ENCODE measurements at places on chromosomes 2 and 18. TPM values are rescaled to one million over a fixed set of nuclear protein-coding genes. Genes with fewer than 3 reads are reported as not detected.

Gene ALPI
- polyA plus RNA-seq, result not detected

Gene PRKCE
- polyA plus RNA-seq, result 20.4 TPM

Gene ACOXL
- polyA plus RNA-seq, result not detected

Gene CD302
- polyA plus RNA-seq, result 5.1 TPM

Gene TWIST2
- 10.2 TPM for polyA plus RNA-seq

Gene AGFG1
- 42.3 TPM for polyA plus RNA-seq

Gene FOXD4L1
- polyA plus RNA-seq, result 0.13 TPM

Gene LYG2
- polyA plus RNA-seq, result not detected

Gene DSG4
- polyA plus RNA-seq, result not detected

- no peak for DNase-seq
Observed at GRCh38 chr2:56192664-56193305, 9.0 kb downstream of the CCDC85A start.

DNA sequence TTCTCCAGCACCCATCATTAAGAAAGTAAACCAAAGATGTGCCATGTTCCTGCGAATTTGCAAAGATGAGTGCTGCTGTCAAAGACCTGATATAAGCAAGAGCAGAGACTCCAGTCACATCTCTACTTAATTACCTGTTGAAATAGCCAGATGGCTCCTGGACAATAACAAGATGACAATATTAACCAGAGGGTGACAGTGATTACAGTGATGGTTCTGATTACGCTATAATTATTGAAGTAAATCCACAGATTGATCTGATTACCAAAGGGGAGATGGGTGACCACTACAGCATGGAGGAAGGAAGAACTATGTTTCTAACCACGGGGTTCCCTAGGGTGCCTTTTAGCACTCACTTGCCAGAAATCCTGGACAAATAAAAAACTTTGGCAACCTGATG, 36.5 kb upstream of the AFF3 start:
- DNase-seq, result peak; percentile 72

DNA sequence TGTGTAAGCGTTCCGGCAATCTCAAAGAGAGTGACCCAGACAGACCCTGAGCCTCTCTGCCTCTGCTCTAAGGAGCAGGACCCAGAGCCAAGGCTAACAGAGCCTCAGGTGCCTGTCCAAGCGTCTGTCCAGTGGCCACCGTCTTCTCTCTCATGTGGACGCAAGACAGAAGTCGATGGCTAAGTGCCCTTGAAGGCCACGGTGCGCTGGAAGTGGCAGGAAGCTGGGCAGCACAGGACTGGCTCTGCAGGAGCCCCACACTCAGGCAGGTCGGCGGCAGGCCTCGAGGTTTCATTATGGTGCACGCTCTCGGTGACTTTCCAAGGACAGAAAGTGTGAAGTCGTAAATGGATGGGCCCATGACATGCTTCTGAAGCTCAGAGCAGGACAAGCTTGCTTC, 49.1 kb downstream of the HDAC4 start:
- no peak for DNase-seq

GRCh38 chr2:231554748-231555545, 24.7 kb upstream of the NMUR1 start:
- no peak for DNase-seq

- DNase-seq, result no peak
Observed at GRCh38 chr2:3464401-3465005, 54.8 kb downstream of the ADI1 start.

GRCh38 chr18:13614641-13615288, 111.6 kb downstream of the FAM210A start:
- no peak for DNase-seq

DNA sequence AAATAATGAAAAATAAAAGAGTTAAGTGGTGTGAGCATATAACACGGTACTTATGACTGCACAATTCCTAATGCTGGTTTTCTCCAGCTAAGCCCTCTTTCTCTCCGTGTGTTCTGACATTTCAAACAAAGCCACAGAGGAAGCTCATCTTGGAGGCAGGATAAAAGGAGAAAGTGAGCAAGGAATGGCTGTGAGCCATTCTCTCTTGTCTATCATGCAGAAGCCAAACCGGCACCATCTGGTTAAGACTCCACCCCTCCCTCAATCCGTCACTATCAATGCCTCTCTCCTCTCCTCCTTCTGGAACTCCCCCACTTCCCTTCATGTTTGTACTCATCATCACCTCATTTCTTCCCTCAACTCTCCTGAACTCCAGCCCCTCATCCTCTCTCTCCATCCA, 210.4 kb downstream of the TMEM163 start:
- no peak for DNase-seq

- DNase-seq, result no peak
Observed at GRCh38 chr2:211351987-211352386, 795.6 kb downstream of the CPS1 start.

GRCh38 chr2:20722592-20723240, 55.8 kb downstream of the GDF7 start:
- no peak for DNase-seq

DNA sequence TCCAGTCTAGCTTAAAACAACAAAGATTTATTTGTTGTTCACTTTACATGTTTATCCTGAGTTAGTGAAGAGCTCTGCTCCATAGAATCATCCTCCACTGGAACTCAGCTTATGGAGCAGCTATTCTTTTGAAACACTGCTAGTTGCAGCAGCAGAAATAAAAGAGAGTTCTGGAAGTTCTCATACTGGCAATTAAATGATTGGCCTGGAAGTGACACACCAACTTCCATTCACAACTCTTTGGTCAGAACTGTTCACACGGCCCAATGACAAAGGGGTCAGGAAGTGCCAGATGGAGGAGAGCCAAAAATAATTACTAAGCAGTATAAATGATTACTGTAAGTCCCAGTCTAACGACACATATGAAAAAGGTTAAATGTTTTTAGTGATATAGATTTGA, 39.1 kb downstream of the FBXO11 start:
- DNase-seq, result peak; percentile 56

- no peak for DNase-seq
Observed at GRCh38 chr2:201500534-201500933, 49.0 kb downstream of the STRADB start.

GRCh38 chr2:118923371-118923770, 18.6 kb upstream of the MARCO start:
- no peak for DNase-seq

- DNase-seq, result peak; percentile 77
Observed at GRCh38 chr2:24021122-24021998, 11.5 kb downstream of the MFSD2B start.

DNA sequence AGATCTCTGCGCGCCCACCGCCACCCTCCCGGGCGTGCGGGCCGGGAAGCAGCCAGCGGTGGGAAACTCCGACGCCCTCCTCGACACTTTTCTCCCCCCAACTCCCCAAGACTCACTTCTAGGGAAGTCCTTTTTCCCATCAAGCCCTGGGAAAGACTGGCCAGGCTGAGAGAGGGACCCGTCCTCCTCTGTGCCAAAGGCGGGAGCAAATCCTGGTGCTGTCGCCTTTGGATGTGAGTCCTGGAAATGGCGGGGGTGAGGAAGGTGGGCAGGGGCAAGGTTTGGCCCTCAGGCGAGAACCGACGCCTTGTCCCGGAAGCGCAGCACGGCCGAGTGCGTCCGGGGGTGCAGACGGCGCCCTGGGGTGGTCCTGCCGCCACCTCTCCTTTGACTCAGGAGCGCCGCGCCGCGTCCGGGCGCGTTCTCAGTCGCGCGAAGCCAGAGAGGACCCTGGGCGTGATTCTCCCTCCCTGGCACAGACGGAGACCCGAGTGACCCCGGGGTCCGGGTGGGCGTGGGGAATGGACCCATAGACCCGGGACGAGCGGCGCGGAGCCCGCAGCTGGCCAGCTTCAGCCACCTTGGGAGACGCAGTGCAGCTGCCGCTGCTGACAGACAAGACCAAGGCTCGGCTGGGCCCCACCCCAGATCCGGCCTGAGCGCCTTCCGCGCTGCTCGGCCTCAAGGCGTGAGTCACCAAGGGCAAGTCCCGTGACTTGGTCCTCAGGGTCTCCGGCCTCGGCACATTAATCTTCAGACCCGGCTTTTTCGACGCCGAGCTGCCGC, 3.5 kb upstream of the LBX2 start:
- peak; percentile 30 for DNase-seq

- DNase-seq, result no peak
Observed at GRCh38 chr18:48693625-48694262, 154.9 kb downstream of the CTIF start.

GRCh38 chr2:109178968-109179367, 50.0 kb downstream of the SH3RF3 start:
- no peak for DNase-seq

DNA sequence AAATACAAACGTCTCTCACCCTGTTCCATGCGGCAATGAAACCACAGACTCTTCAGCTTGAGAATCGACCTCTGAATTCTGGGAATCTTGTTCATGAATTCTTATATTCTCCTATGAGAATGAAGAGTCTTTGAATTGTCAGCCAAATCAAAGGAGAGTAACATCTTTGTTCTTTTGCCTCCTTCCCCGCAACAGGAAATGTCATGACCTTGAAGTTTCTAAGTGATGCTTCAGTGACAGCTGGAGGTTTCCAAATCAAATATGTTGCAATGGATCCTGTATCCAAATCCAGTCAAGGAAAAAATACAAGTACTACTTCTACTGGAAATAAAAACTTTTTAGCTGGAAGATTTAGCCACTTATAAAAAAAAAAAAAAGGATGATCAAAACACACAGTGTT, 21.8 kb downstream of the TNFAIP6 start:
- no peak for DNase-seq

GRCh38 chr2:181124497-181124896, 144.1 kb downstream of the UBE2E3 start:
- DNase-seq, result no peak

- no peak for DNase-seq
Observed at GRCh38 chr2:43073401-43073825, 153.0 kb downstream of the ZFP36L2 start.

DNA sequence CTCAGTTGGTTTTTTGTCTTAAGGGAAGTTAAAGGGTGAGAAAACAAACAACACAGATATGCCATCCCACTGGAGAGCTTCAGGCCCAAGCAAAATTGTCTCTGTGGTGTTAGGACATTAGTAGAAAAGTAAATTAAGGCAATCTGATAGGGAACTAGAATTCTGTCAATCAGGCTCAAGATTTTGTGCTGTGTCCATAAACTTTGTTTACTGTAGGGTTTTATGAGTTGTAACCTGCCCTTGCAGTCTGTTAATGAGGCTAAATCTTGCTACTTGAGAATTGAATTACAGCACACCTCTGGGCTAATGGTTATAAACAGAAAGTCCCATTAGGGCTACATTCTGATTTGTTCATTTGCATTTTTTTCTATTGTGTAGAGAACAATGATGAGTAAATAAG, 78.0 kb upstream of the OTX1 start:
- no peak for DNase-seq

Measured in SK-N-SH (cell line).